Stimulated activated CD8-positive, alpha-beta memory T cell treated with anti-CD3 and anti-CD28 coated beads, Interleukin-4, amount 100 ng/mL, for 4 hours (primary cell): ENCODE measurements at places on chromosomes 6 and 20.

DNA sequence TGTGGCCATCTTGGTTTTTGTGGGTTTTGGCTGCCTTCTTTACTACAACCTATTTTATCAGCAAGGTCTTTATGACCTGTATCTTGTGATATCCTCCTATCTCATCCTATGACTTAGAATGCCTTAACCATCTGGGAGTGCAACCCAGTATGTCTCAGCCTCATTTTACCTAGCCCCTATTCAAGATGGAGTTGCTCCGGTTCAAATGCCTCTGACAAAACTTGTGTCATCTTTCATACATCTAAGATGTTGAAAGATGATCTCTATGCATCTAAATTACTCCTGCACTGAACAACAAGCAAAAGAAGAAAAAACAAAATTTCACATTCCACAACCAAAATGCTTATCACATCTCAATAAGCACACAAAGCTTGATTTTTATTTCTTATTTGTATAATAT lies 129.5 kb upstream of the CNR1 start:
- DNase-seq: no peak

GRCh38 chr6:87806099-87806498 lies 104.1 kb upstream of the AKIRIN2 start:
- DNase-seq: no peak

DNA sequence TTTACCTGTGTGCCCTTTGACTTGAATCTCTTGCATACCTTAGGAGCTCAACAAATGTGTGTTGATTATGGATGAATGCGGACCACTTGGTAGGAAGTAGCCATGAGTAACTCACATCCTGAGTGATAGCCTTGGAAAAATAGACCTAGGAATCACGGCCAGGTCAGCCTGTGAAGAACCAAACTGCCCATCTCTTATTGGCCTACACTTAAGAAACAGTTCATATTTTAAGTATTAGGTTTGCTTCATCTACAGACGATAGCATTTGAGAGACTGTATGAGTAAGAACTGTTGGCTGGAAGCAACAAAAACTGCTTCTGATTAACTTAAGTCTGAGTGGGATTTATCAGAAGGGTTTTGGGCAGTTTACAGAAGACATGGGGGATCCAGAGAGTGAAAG lies 320.1 kb upstream of the PRND start:
- DNase-seq: no peak

- DNase-seq: no peak
These were observed 95.7 kb downstream of the SLC24A3 start for GRCh38 chr20:19308146-19308545.

DNA sequence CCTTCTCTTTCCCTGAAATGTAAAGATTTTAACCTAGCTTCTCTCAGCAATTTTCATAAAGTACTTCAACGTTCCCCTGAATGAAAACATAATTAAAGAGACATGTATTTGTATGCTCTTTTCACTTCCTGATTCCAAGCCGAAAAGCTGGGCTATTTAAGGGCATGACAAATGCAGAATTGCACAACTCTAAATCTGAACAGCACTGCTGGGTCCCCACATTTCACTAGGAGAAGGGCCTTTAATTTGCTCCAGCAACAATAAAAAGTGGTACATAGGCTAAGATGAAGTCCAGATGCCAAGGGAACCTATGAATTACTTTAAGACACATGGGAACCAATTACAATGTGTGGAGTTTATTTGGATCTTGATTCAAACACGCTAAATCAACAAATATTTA lies 42.0 kb downstream of the IRAK1BP1 start:
- DNase-seq: no peak

DNA sequence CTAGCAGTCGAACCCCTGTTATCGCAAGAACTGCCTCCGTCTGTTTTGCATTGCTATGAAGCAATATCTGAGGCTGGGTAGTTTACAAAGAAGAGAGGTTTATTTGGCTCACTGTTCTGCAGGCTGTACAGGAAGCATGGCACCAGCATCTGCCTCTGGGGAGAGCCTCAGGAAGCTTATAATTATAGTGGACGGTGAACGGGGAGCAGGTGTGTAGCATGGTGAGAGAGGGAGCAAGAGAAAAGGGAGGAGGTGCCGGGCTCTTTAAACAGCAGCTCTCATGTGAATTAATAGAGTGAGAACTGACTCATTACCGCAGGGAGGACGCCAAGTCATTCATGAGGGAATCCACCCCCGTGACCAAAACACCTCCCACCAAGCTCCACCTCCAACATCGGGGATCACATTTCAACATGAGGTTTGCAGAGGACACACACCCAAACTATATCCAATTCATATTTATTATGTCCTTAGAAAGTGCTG lies 172.6 kb upstream of the KCNG1 start:
- DNase-seq: no peak

DNA sequence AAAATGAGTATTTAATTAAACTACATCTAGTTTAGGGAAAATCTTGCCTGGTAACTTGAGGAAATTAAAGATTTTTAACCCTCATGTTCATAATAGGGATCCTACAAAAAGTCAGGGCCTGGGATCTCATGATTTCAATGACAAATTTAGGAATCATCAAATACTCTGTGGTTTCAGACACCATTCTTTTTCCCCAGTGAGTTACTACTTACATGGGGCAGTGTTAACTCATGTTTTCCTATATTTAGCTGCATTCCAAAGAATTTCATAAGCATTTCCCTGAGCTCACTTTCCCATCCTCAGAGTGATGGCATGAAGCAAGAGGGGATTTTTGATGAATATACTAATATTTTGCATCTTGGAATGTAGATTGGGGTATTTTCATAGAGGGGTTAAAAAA lies 321.7 kb downstream of the CENPW start:
- DNase-seq: no peak

DNA sequence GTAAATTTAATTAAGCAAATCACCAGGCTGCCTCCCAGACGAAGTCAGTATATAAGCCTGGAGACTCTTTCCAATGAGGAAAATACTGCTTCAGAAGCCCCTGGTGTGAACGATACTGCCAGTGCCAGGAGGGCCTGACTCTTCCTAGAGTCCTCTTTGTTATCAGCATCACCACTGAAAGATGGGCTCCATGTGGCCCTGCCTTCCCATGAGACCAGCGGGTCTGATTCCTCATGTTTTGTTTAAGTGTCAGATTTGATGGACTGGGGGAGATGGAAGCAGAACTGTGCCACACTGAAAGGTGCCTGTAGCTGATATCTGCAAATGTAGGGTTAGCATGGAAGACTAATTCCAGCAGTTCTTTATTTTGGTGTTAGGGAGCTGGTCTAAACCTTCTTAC lies 7.9 kb downstream of the NQO2 start:
- no peak for DNase-seq

GRCh38 chr6:97068211-97068610 lies 143.7 kb downstream of the KLHL32 start:
- no peak for DNase-seq

DNA sequence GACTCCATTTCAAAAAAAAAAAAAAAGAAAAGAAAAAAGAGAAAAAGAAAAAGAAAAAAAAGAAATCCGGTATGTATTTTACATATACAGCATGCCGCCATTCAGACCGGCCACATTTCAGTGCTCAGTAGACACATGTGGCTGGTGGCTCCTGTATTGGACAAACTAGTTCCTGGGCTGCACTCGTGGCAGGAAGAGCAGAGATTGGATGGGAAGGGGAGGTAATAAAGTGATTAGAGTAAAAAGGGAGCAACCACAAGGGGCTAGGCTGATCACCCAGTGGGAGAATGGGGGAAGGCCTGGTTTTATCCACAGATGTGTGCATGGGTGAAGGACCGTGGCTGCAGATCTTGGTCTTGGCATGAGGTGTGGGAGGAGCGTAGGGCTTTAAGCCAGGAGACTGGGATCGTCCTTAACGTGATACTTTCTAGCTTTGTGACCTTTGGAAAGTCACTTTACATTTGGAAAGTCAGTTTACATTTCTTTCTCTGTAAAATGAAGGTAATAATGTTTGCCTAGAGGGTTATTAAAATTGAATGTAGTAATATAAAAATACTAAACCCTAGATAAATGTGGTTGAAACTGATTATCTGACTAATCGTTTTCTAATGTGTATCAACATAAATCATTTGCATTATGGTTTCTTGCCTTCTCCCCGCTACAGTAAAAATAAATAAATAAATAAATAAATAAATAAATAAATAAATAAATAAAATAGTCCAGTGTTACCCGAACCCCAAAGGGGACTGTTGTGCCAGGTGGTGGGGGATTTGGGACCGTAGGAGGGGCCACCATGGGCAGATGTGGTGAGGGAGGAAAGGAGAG lies 869 bp upstream of the TRIM15 start:
- no peak for DNase-seq

DNA sequence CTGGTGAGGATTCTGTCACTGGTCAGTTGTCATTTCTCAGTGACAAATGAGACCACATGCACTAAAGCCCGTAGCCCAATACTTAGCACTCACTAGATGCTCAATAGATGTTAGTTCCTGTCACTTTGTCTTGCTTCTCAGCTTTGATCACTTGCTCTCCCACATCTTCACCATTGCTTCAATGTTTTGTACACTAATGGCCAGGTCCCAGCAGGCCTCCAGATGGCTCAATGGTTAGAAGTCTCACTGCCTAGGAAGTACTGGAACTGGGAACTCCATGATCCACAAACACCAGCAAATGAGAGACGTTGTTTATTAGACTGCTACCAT lies 502.8 kb upstream of the JARID2 start:
- no peak for DNase-seq

- no peak for DNase-seq
These were observed 46.4 kb upstream of the TGM2 start for GRCh38 chr20:38211200-38212097.

DNA sequence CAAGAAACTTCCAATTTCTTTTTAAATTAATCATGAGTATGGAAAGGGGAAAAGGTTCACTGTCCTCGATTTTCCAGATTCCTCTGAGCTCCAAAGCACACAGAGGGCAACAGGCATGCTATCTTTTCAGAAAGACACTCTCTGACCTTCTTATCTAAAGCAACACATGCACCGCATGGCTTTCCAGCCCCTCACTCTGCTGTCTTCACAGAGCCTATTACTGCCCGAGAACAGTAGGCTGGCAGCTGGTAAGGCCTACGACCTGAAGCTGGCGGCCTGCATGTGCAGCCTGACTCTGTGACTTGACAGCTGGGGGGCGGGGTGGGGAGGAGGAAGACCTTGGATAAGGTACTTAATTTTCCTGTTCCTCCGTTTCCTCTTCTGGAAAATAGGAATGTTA lies 86.3 kb downstream of the ELOVL4 start:
- no peak for DNase-seq

DNA sequence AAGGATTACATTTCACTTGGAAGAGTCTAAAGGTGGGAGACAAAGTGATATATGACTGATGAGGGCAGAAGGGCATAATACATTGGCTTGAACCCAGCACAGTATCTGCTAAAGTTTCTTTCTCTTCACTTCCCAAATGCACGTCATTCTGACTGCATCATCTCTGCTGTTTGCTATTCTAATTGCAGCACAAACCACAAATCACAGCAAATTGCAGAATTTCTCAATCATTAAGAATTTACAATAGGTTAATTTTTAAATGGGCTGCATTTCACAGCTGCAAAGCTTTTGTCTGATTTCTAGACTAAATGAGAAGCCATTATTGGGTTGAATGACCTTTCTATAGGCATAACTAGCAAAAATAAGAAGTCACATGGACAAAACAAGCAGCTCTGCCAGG lies 337.0 kb downstream of the RNGTT start:
- no peak for DNase-seq

DNA sequence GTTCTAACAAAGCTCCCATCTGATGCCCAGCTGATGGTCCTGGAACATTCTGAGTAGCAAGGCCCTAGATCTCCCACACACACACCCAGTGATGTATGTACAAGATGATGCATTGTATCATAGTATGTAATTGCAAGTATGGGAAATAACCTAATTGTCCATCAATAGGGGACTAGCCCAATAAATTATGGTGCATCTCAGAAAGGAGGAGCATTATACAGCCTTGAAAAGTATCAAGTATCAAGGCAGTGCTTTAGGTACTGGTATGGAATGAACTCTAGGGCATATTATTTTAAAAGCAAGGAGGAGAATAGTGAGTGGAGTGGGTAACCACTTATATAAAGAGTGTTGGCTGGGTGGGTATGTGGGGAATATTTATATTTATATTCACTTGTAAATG lies 24.8 kb upstream of the PREX1 start:
- no peak for DNase-seq

DNA sequence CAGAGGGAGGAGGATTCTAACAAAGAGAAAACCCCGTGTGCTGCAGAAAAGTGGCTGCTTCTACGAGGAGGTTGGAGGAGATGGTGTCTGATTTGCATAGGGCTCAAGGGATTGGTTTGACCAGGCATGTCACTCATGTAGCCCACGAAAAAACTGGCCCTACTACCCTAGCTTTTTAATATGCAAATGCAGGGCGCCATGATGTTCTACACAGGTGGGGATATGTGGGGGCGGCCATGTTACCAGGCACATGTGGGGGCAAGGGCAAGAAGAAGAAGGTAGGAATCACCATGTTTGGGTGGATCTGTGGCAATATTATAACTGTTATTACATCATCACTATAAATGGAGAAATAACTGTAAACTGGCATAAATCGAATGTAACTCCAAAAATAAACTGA lies 9.9 kb downstream of the KIAA1755 start:
- no peak for DNase-seq

DNA sequence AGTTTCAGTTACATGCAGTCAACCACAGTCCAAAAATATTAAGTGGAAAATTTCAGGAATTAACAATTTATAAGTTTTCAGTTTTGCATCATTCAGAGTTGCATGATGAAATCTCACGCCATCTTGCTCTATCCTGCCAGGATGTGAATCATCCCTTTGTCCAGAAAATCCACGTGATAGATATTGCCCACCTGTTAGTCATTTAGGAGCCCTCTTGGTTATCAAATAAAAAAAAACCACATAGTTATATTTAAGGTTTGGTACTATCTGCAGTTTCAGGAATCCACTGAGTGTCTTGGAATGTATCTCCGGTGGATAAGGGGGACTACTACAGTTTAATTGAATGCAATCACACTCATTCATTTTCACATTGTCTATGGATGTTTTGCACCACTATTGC lies 1249.0 kb upstream of the CITED2 start:
- no peak for DNase-seq

GRCh38 chr6:54958446-54958845 lies 111.9 kb downstream of the FAM83B start:
- no peak for DNase-seq

GRCh38 chr20:63854069-63854765 lies 7.1 kb upstream of the ABHD16B start:
- no peak for DNase-seq

GRCh38 chr6:73801652-73802268 lies 105.8 kb downstream of the CD109 start:
- no peak for DNase-seq

DNA sequence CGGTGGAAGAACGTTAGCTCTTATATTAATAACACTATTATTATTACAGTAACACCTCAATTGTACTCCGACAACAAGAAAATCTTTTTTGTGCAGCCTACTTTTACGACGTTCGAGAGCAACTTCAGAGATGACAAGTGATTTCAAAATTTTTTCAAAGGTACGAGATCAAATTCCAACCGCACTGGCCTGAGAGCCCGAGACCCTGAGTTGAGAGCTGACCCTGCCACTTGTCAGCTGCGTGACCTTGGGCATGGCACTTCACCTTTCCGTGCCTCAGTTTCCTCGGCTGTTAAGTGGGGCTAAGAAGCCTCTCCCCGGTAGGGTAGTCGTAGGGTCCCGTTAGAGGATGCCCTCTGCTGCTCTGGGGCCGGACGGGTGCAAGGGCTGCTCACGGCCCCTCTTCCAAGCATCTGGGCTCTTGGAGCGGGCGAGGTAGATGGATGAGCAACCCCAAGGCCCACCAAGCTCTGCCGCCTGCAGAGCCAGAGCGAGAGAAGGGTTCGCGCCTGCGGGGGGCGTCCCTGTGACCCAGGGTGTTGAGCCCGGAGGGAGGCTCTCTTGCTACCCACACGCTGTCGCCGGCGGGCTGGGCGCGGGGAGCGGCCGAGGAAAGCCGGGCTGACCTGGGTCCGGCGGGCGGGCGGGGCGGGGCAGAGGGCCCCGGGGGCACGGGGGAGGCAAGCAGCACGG lies 510 bp downstream of the NDRG3 start:
- DNase-seq: no peak
